ENCODE measurements at places on chromosomes 1 and 21. TPM values are rescaled to one million over a fixed set of nuclear protein-coding genes. Genes with fewer than 3 reads are reported as not detected.

MAP1LC3C gene
- 0.86 TPM for total RNA-seq

CD1C gene
- not detected for total RNA-seq

DNA sequence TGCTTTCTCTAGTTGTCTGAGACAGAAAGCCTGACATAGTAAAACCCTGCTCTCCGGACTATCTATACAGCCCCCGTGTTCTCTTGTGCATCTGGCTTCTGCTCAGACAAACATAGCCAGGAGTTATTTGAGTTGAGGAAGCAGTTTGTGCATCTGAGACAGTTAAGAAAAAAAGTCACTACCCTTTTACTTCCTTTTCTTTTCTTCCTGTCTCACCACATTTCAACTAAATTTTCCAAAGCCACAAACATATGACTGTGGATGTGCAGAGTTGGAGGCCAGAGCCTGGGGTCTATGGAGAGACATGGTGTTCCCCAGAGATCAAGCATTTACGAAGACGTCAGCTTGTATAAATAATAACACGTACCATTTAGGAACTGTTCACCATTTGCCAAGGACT is 158.5 kb upstream of the FGGY start:
- H3K4me3 ChIP-seq, result no peak overlapping the region
- peaks cover 9% of the 10 kb centered on the region for H3K4me1 ChIP-seq
- H3K27me3 ChIP-seq, result no peaks in the 10 kb centered on the region
- no peaks in the 10 kb centered on the region for H3K36me3 ChIP-seq

PTTG1IP gene
- total RNA-seq, result 296 TPM

DNA sequence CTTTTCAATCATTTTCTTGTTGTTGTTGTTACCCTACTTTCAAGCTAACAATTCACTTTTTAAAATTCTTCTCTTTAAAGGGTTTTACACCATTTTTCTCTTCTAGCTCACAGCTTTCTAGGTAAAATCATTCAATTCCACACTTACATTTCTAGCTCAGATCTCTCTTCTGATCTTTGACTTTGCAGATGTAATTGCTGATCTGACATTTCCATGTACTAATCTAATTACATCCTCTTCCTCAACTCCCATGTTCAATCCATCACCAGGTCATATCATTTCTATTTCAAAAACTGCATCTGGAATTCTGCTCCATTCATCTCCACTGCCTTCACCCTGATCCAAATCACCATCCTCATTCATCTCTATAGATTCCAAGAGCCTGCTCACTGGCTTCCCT is 3.0 kb downstream of the BCL10 start:
- no peak for DNase-seq
- peaks cover 27% of the 10 kb centered on the region for H3K4me1 ChIP-seq
- no peak overlapping the region for H3K27ac ChIP-seq
- no peaks in the 10 kb centered on the region for H3K36me3 ChIP-seq
- H3K4me3 ChIP-seq, result no peak overlapping the region
- no peaks in the 10 kb centered on the region for H3K27me3 ChIP-seq

DNA sequence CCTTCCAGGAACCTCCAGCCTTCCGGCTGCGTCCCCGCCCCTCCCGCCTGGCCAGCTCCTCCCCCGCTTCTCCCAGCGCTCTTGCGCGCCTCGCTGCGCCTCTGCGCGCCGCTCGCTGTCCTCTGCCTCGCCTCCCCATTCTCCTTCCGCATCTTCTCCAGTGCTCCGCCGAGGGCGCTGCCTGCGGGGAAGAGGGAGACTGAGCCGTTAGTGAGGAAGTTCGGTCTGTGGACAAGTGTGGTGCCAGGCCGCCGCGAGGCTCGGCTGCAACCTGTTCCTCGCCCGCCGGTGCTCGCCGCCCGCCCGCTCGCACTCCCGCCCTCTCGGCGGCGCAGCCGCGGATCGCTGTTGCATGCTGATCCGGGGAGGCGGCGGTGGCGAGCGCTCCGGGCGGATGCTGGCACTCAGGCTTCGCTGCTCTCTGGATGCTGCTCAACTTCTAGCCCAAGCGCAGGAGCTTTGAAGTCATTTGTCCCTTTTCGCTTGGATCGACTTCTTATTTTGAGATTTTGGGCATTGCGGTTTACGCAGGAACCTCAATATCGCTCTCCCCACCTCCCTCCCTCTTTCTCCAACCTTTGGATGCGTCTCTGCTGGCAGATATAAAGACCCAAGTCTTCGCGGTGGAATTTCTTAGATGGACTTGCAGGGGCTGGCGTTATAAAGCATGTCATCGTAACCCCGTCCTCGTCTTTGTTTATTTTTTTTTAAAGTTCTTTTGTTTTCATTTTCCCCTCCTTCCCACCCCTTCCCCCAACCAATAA is 614 bp upstream of the CACNA1E start:
- H3K27me3 ChIP-seq, result no peaks in the 10 kb centered on the region
- H3K4me3 ChIP-seq, result peak overlapping the region; percentile 26
- no peaks in the 10 kb centered on the region for H3K36me3 ChIP-seq

LRRC71 gene
- total RNA-seq, result not detected

- H3K36me3 ChIP-seq, result no peaks in the 10 kb centered on the region
- H3K4me1 ChIP-seq, result peaks cover 10% of the 10 kb centered on the region
- no peak overlapping the region for H3K4me3 ChIP-seq
Measured at GRCh38 chr1:205706601-205707502, 26.5 kb upstream of the SLC45A3 start.

- H3K27me3 ChIP-seq, result no peaks in the 10 kb centered on the region
- no peaks in the 10 kb centered on the region for H3K36me3 ChIP-seq
- no peak for DNase-seq
Measured at GRCh38 chr1:155479205-155479604, 83.4 kb downstream of the ASH1L start.

FCRL4 gene
- total RNA-seq, result not detected

C1orf141 gene
- not detected for total RNA-seq

DNA sequence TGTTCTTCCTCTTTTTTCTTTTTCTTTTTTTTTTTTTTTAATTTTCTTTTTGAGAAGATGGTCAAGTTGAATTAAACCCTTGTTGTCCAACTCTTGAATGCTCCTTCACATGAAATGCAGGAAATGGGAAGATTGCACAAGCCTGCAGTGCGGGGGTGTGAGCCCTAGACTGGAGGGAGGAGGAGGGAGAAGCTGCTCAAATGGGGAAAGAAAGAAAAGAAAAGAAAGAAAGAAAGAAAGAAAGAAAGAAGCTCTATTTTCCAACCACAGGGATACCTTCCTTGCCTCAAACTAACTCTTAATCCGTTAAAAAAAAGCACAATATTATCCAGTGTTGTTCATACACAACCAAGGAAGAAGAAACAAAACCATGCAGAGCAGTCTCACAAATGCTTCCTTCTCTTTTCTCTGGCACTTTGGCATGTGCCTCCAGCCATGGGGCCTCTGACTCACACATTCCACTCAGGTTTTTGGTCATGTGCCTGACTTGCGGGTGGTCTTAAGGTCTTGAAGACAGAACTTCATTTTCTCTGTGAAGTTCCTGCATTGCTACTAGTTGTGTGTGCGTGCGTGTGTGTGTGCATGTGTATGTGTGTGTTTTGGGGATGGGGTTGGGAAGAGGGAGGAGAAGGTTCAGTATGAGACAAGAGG is 276.1 kb downstream of the RPS6KC1 start:
- H3K4me1 ChIP-seq, result 0 out of 2 replicates have a peak, but pooled peaks cover 3% of the 10 kb centered on the region
- no peaks in the 10 kb centered on the region for H3K36me3 ChIP-seq
- peak overlapping the region; percentile 18 for H3K27ac ChIP-seq
- no peak overlapping the region for H3K4me3 ChIP-seq
- no peak for DNase-seq

DNA sequence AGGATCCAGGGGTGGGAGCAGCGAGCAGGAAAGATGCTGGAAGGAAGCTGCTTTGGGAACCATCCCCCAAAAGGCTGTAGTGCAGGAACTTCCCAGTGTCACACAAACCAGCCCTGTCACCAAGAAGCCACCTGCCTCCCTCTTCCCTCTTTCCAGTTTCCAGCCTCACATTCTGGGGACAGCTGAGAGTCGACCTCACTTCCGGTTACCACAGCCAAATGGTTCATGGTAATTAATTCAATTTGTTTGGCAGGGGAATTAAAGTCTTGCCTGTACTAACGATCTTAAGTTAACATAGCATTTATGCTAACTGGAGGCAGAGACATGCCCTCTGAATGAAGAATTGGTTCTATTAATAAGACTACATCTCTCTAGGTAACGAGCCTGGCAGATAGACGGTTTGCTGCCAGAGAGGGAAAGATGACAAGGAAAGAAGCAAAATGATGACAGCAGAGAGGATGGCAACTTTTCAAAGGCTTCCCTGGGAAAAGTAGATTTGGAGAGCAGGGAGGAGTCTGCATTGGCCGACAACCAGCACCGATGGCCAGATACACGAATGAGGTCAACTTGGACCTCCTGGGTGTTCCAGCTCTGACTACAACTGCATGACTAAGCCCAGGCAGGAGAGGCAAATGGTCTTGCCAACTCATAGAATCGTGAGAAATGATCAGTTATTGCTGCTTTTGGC is 64.1 kb downstream of the TMCO4 start:
- no peak for DNase-seq
- H3K27ac ChIP-seq, result no peak overlapping the region
- peaks cover 16% of the 10 kb centered on the region for H3K4me1 ChIP-seq
- H3K27me3 ChIP-seq, result no peaks in the 10 kb centered on the region

LMX1A gene
- total RNA-seq, result not detected

- no peaks in the 10 kb centered on the region for H3K4me1 ChIP-seq
- H3K4me3 ChIP-seq, result no peak overlapping the region
- H3K27ac ChIP-seq, result no peak overlapping the region
- no peaks in the 10 kb centered on the region for H3K36me3 ChIP-seq
Measured at GRCh38 chr1:20981915-20982314, 194.8 kb downstream of the EIF4G3 start.

- DNase-seq, result no peak
- no peaks in the 10 kb centered on the region for H3K27me3 ChIP-seq
- no peak overlapping the region for H3K27ac ChIP-seq
- no peaks in the 10 kb centered on the region for H3K4me1 ChIP-seq
- H3K4me3 ChIP-seq, result no peak overlapping the region
Measured at GRCh38 chr1:44300852-44301251, 54.2 kb downstream of the ERI3 start.

- no peaks in the 10 kb centered on the region for H3K36me3 ChIP-seq
- H3K27me3 ChIP-seq, result no peaks in the 10 kb centered on the region
- DNase-seq, result no peak
- peaks cover 18% of the 10 kb centered on the region for H3K4me1 ChIP-seq
- no peak overlapping the region for H3K4me3 ChIP-seq
- H3K27ac ChIP-seq, result no peak overlapping the region
Measured at GRCh38 chr1:37482796-37483744, 8.7 kb downstream of the ZC3H12A start.

- no peak overlapping the region for H3K27ac ChIP-seq
- DNase-seq, result no peak
- H3K27me3 ChIP-seq, result no peaks in the 10 kb centered on the region
- no peak overlapping the region for H3K4me3 ChIP-seq
- H3K36me3 ChIP-seq, result no peaks in the 10 kb centered on the region
Measured at GRCh38 chr1:29284961-29285560, 48.7 kb downstream of the PTPRU start.

DNA sequence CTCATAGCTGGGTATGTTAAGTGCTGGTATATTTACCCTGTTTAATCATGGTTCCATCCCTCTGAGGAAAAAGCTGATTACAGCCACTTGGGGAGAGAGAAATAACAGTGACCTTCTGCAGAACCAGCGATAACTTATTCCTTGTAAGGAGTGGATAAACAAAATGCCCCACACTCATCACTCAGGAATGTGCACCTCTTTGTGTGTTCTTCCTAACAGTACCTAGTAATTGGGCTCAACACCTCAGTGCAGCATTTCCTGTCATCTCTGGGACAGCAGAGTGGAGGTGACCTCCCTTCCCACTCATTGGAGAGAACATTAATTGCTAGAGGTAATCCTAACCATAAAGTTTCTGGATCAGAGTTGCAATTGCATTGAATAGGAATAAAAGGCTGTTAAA is 112.5 kb upstream of the F3 start:
- peaks cover 37% of the 10 kb centered on the region for H3K4me1 ChIP-seq
- peak; percentile 49 for DNase-seq
- H3K27ac ChIP-seq, result peak overlapping the region; percentile 67

RIPPLY3 gene
- total RNA-seq, result 0.91 TPM

DNA sequence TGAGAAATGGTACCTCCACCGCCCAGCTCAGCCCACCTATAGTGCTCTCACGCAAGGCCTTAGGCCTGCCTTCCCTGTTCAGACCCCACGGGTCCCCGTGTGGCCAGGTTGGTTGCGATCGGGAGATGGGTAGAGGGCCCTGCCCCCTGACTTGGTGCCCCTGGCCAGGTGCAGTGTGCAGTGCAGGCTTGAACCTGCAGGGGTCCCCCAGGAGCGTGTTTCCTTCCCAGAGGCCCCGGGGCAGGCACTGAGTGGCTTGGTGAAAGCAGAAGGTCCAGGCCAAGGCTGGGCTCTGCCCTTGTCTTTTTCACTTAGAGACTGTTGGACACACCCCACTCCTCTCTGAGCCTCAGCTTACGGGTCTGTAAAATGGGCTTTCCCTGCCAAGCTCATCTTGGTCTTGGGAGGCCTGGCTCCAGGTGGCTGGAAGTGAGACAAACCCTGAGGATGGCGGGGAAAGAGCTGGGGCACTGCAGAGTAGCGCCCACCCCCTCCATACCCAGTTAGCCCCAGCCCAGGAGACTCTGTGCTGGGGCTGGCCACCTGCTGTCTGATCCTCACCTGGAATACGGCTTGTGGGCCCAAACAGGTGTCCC is 9.3 kb upstream of the HES5 start:
- no peaks in the 10 kb centered on the region for H3K27me3 ChIP-seq
- no peaks in the 10 kb centered on the region for H3K4me1 ChIP-seq
- no peak for DNase-seq
- H3K36me3 ChIP-seq, result no peaks in the 10 kb centered on the region

DNA sequence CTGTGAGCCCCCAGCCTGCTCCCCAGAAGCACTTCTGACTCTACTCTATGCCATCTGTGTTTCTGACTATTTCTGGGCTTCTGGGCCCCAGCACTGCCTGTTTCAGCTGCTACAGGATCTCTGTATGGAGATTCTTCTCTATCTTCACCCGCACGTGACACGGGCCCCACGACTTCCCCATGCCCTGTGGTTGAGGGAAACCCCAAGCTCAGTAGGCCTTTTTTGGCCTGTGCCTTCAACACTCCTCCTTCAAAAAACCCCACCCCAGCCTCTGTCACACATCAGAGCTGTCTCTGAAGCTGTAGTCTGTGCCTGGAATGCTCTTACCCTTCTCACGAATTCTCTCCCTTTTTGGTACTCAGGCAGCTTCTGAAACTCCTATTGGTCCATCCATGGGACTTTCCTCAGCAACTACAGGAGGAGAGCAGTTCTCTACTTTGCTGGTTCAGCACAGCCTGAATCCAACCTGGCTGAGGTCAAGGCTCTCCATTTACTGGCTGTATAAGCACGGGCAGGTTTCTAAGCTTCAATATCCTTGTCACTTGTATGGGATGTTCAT is 2.0 kb upstream of the NID1 start:
- no peak overlapping the region for H3K27ac ChIP-seq
- H3K4me3 ChIP-seq, result no peak overlapping the region
- DNase-seq, result no peak
- no peaks in the 10 kb centered on the region for H3K27me3 ChIP-seq
- H3K4me1 ChIP-seq, result no peaks in the 10 kb centered on the region
- no peaks in the 10 kb centered on the region for H3K36me3 ChIP-seq

DNA sequence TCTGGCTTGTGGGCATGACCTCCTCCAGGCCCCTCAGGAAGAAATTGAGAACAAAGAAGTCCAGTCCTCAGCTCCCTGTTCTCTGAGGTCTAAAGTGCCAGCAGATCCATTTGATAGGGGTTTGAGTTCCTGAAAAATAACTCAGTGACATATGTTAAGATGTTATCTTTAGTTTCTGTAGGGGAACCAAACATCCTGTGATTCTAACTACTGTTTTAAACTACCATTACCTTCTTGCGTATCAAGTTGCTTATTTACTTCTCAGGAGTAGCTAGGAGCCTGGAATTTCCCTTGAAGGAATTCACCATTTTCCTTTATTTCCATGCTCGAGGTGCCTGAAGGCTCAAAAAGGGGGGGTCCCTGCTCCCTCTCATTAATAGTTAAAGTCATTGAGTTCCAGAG is 18.8 kb upstream of the LIN9 start:
- H3K36me3 ChIP-seq, result no peaks in the 10 kb centered on the region
- no peaks in the 10 kb centered on the region for H3K27me3 ChIP-seq
- no peaks in the 10 kb centered on the region for H3K4me1 ChIP-seq
- no peak for DNase-seq
- H3K27ac ChIP-seq, result no peak overlapping the region
- H3K4me3 ChIP-seq, result no peak overlapping the region

All from Caco-2 (cell line).